Activated naive CD4-positive, alpha-beta T cell treated with anti-CD3 and anti-CD28 coated beads, Interleukin-2, amount 50 U/mL, for 72 hours (primary cell): ENCODE measurements at places on chromosomes 4 and X. TPM values are rescaled to one million over a fixed set of nuclear protein-coding genes. Genes with fewer than 3 reads are reported as not detected.
A peak's percentile ranks its signal among the peaks of the same experiment; 100 is the strongest.

DNA sequence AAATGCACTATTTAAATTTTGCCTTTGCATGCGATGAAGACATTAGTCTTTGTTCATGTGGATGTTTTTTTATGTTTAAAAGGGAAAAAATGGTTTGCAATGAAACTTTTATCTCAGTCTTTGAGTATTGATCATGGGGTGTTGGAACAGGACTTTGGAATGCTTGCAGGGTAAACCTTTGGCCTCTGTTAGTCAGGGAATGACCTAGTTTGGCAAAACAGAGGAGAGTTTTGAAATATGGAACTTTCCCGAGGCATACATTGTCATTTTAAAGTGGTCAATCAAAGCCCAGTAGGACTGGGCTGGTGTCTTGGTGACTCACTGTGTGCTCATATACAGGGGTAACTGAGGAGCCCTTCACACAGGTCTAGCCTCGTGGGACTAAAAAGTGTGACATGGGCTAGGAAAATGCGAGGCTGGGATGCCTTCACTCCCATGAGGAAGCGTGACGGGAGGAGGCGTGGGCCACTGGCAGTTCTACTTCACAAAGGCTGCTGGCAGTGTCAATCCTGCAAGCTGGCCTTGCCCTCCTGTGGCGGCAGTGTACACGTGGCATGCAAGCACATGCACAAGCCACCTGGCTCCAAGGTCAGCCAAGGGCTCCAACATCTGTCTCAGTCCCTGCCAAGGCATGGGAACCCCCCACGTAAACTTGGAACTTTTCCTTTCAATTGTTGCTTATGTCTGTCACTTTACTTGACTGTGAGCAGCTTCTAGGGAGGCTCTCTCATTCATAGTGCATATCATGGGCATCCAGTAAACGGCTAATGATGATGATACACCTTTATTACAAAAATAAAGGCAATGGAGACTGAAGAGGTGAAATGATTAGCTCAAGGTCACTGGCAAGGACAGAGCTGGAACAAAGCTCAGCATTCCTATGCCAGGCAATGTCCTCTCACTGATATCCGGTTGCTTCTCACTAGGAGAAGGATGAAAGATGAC is 5.2 kb upstream of the F11 start:
- DNase-seq, result no peak

- DNase-seq, result no peak
Observed at GRCh38 chr4:42442601-42443000, 45.3 kb downstream of the SHISA3 start.

DNA sequence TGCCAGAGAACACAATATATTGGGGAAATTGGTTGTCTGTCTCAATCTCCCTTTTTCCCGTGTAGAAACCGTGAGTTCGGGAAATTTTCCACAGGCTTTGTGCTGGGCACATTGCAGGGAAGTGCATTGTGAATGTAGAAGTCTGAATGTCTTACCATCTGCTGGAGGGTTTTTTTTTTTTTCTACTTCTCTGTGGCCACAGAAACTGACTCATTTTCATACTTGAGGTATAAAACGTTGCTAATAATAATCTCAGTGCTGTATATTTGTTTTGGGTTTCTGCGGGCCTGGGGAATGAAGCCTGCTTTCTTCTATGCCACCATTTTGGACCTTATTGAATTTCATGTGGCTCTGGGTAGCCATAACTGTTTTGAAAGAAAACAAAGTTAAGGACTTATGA is 1001.2 kb downstream of the STIM2 start:
- DNase-seq, result no peak

DNA sequence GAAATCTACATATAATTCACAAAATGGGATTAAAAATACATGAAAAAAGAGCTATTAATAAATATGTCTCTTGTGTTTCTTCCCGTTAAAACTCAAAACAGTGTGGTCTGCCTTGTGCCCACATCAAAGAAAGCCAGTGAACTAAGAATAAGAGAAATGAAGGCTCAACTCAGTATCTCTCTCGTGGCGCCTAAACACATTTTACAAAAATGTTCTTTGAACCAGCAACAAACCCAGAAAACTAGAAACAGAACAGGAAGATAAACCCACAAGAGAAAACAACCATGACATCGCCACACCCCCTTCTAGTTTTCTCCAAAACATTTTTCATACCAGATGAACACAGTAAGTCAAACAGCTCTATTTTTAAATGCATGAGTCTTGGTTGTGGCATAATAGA is 130.1 kb downstream of the DCHS2 start:
- no peak for DNase-seq

DNA sequence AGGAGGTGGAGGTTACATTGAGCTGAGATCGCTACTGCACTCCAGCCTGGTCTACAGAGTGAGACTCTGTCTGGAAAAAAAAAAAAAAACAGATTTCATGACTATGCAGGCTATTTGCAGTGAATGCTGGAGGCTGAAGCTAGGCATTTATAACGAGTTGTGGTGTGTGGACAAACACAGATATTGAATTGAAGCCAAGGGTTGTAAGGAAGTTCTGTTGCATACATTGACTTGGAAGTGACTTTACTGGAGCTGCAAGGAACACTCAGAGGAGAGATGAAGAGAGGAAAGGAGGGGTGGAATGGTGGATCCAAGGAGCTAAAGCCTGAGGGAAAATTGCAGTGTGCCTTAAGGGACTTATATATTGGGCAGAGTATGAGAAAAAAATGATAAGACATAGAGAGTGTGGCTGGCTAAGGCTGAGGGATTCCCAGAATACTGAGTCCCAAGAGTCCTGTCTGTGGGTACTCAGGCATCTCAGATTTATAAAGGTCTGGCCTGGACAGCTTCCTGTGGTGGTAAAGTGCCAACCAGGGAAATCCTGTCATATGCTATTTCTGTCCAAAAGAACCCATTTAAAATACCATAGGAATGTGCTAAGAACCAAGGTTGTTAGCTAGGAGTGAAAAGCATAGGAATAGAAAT is 87.8 kb upstream of the GUCY1A1 start:
- DNase-seq, result no peak

DNA sequence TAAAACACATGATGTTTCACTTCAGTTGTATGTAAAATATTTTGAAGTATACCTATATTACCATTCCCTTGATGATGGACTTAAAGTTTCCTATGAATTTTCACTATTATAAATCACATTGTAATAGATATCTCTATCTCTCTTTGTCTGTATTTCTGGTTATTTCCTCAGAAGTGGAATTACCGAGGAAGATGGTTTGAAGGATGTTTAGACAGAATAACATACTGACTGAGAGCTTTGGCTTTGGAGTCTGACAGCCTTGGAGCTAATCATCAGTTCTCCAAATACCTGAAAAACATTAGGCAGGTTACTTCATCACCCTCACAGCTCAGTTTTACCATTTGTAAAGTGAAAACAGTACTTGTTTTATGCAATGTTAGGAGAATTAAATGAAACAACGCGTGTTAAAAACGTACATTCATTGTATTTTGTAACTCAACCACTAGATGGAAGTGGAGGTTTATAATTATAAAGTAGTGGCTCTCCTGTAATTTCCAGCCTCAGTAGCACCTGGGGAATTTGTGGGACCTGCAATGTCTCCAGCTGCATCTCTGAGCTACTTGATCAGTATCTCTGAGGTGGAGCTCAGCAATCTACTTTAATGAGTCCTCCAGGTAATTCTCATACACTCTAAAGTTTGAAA is 14.3 kb downstream of the JCHAIN start:
- no peak for DNase-seq

- DNase-seq, result no peak
Observed at GRCh38 chr4:44651425-44651824, at the start of gene YIPF7. TSS of gene YIPF7 (minus strand) at chr4:44651625. CDS start at chr4:44650100, 1,525 bp downstream.

- no peak for DNase-seq
Observed at GRCh38 chr4:128793859-128794672, 15.4 kb upstream of the JADE1 start.

GRCh38 chr4:37631551-37631950 is 54.6 kb downstream of the RELL1 start:
- DNase-seq, result no peak

GRCh38 chr4:79613269-79613935 is 205.4 kb upstream of the GK2 start:
- DNase-seq, result no peak

DNA sequence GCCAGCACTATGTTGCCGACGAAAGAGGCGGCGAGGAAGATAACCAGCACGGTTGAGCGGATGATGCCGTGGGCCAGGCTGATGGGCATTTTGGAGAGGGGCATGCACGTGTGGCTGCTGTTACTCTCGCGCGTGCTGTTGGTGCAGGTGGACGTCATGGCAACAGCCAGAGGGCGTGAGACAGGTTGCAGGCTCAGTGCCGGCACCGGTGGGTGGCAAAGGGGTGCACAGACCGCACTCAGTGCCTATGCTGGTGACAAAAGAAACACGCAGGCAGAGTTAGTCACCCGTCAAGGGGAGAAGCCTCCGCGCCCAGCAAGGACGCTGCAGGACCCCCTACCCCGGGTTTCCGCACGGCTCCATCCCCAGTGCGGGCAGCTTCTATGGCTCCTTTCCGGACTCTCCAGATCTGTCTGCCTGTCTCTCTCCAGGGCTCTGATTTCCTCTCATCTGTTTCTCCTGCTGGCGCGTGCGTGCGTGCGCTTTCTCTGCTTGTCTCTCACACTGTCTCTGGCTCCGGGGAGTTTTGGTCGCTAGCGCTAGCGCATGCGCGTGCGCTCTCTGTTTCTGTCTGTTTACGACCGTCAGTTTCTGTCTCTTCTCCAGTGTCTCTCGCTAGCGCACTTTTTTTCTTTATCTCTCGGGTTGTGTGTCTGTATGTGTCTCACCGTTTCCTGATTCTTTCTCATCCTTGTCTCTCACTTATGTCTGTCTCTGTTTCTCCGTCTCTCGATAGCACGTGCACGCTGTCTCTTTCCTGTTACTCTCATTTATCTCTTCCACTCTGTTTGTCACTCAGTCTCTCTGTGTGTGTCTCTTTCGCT is 2.1 kb downstream of the GPR101 start:
- DNase-seq, result peak; percentile 39

DNA sequence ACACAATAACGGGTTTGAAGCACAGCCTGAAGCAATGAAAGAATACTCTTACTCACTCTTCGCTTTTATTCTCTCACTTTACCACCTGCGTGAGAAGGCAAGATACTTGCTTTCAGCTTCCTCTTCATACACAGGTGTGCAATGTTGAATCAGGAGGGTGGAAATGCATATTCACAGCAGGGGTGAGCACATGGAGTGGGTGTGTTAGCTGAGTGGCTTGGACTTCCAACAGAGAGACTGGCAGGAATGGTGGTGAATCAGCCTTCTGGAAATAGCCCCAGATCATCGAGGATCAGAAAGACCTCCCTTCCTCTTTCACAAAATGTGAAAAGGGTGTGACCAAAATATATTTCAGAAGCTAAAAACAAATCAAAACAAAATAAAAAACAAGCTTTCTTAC is 521.2 kb downstream of the STIM2 start:
- no peak for DNase-seq

DNA sequence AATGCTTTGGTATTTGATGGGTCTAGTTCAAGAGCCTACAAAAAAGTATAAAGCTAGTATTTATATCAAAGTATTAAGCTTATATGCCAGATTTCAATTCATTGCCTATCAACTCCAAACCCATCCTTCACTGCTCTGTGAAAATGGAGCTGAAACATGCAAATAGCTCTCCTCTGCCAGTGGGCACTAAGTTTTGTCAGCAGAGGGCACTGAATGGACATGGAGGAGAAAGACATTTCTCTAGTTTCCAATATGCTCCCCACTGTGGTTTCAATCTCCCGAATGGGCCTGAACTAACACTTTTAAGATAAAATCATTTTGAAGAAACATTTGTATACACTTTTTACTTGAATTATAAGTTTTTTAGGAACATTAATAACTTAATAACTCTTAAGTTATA is 12.4 kb downstream of the PPID start:
- DNase-seq, result no peak

GRCh38 chr4:177448850-177449249 is 6.6 kb upstream of the AGA start:
- no peak for DNase-seq

DNA sequence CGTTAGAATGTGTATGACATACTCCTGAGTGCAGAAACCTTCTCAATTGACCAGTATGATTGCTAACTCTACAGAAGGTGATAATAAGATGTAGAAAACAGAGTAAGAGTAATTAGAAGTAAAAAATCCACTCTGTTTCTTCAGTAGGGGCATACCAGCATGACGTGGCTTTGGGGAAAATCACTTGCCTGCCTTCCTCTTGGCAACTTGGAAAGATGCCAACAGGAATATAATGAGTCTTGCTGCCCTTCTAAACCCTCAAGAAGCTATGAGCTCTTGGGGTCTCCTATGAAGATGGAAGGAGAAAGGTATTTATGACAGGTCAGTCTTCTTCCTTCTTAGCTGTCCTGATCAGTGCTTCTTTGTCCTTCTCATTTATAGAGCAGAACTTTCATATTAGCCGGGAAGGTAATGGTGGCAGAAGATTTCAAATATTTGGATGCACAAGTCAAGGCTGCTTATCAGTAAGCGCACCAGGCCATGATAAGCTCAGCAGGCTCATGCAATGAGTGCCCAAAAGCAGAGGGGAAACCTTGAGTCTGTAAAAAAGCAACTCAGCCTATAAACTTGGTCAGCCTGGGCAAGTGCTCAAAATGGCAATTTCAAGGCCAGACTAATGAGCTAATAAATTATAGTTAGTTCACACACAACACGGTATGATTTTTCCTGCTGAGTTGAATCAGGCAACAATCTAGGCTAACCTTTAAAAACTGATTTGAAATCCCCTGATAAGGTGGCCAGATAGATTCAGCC is 69.7 kb upstream of the PPARGC1A start:
- DNase-seq, result no peak

GRCh38 chrX:13702111-13702789 is 13.3 kb downstream of the RAB9A start:
- DNase-seq, result no peak

DNA sequence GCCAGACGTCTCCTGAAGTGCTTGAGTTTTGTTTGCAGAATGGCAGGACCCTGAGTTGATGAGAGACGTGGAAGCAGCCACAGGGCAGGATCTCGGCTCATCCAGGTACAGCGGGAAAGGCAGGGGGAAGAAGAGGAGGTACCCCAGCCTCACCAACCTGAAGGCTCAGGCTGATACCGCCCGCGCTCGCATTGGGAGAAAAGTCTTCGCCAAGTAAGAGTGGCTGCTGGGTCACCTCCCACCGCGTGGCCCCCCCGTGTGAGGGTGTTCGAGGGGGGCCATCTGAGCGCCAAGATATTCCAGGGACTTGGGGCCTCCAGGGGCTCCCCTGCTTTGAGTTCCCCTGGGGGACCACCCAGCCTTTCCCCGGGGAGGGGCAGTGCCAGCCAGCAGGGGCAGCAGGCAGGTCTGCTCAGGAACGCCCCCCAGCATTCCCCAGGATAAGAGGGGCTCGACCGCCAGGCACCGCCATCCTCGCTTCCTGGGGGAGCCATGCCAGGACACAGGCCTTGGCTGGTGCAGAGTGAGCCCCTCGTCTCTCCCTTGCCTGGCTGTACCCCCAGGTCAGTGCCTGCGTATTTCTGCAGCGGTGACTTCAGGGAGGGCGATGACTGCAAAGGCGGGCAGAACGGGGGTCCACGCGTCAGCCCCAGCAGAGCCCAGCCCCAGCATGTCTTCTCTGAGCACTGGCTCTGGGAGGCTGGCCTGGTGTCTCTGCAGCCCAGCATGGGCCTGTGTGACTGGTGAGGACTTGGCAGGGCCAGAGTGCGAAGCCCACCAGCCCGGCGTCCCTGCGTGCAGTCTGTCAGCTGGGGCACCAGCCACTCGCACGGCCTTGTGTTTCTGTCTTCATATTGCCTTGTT is 22.3 kb downstream of the NKX1-1 start:
- no peak for DNase-seq

GRCh38 chr4:106414366-106414765 is 45.8 kb upstream of the GIMD1 start:
- no peak for DNase-seq

Gene EFNB1
- total RNA-seq, result 3.3 TPM

Gene CD99
- 64.1 TPM for total RNA-seq

Gene CRMP1
- not detected for total RNA-seq

Gene COL25A1
- not detected for total RNA-seq

Gene SPIN4
- 4.4 TPM for total RNA-seq

Gene MAP3K15
- 2.5 TPM for total RNA-seq

Gene NUP62CL
- total RNA-seq, result 8.1 TPM
